ENCODE measurements at places on chromosomes 4 and X.

GRCh38 chrX:154458116-154458953 lies at the start of gene PLXNA3:
Gene PLXNA3, plus strand, starts transcription at chrX:154458281. Its CDS starts 1,903 bp downstream, at chrX:154460184.
- no peak for DNase-seq

DNA sequence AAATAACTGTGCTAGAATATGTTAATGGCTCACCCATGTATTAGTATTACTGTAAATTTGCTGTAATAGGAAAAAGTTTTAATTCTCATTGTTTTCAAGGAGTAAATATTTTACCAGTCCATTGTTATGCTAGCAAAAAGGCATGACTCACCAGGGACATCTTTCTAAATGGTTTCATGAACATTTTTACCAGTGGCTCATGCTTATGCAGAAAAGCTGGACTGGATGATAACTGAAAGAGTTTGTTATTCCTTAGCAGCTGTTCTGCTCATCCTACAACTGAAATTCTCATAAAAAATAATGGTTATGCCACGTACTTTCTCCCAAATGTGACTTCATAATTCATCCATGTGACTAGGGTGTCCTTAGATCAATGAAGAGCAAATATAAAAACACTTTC lies 111.9 kb upstream of the PCDH18 start:
- DNase-seq, result no peak

DNA sequence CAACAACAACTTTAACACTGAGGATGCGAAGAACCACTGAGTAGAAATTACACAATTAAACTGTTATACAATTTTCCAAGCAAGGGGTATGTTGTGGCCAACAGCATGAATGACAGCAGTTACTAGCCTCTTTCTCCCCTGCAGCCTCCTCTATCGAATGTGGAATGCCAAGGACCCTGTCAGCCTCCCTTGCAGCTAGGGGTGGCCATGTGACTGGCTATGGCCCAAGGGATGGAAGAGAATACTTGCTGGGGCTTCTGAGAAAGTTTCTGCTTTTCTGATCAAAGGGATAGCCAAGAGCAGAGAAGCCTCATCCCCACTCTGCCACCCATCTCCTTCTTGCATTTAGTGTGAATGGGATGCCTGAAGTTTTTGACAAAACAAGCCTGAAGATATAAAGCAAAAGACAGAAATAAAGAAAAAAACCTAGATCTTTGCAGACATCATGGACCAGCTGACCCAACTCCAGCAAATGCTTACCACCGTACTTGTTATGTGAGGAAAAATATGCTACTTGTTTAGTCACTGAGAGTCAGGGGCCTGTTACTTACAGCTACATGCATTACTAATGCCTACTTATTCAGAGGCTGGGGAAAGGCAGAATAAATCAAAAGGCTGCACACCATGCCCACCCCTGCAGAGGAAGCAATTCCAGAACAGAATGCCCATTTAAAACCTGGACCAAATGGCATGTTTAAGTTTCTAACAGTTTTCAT lies 32.0 kb downstream of the DCTD start:
- no peak for DNase-seq

DNA sequence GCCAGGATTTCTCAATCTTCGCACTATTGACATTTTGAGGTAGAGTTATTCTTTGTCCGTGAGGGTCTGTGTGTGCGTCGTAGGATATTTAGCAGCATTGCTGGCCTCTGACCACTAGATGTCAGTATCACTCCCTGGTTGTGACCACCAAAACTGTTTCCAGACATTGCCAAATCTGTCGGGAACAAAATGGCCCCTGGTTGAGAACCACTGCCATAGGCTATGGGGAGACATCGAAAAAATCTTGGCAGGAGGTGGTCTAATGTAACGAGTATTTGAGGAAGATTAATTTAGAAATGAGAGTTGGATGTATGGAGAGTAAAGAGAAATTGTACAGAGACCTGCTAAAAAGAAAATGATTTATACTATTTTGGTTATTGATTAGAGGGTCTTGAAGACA lies 108.4 kb downstream of the DOCK11 start:
- DNase-seq, result peak; percentile 18

DNA sequence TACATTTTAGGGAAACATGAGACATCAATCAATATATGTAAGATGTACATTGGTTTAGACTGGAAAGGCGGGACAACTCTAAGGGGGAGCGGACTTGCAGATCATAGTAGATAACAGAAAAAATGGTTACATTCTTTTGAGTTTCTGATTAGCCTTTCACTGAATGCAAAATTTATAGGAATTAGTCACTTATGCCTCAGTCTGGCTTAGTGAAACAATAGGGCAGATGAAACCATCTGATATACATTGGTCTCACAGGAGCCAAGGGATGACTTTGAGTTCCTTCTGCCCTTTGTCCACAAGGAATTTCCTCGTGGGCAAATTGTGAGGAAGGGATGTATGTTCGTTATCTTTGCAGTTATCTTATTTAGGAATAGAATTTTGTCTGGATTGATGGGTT lies 128.2 kb downstream of the ARSF start:
- DNase-seq, result no peak

GRCh38 chr4:20829617-20830357 lies 129.5 kb downstream of the PACRGL start:
- DNase-seq, result no peak

DNA sequence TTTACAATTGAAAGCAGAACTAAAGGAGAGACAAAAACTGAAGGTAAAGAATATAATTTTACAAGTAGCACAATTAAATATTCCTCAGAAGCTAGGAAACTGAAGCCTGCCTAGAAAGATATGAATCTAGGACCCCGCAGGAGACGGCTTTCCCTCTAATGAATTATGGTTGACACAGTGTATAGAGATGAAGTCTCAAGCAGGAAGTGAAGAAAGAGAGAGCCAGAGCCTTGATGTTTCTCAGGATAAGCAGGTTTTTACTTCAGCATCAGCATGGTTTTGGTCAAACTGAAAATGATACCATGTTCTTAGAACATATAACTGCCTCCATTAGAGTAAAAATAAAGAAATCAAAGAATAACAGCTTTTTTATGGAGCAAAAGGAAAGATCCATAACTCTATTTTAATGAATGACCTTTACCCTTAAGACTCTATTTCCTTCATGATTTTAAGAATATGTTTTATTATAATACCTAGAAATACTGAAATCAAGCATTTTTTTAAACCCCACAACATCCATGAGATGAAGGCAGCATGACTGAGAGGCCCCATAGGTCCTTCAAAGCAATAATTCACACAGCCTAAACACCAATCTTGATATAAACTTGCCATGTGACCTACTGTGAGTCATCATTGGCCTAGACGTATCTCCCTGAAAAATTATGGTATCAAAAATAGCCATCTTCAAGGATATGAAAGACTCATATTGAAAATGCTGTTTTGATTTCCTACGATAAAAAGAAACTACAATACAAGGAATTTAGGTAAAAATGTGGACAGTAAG lies 193.4 kb downstream of the PRDM5 start:
- no peak for DNase-seq

GRCh38 chr4:152950402-152951274 lies 14.5 kb downstream of the FHDC1 start:
- no peak for DNase-seq

DNA sequence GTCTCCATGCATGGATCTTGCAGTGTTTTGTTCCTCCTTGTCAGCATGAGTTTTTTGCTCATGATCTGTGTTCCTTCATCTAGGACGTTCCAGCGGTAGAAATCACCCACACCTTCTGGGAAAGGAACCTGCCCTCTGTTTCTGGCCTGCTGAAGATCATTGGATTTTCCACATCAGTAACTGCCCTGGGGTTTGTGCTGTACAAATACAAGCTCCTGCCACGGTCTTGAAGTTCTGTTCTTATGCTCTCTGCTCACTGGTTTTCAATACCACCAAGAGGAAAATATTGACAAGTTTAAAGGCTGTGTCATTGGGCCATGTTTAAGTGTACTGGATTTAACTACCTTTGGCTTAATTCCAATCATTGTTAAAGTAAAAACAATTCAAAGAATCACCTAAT lies 88.2 kb downstream of the MAOA start:
- no peak for DNase-seq

DNA sequence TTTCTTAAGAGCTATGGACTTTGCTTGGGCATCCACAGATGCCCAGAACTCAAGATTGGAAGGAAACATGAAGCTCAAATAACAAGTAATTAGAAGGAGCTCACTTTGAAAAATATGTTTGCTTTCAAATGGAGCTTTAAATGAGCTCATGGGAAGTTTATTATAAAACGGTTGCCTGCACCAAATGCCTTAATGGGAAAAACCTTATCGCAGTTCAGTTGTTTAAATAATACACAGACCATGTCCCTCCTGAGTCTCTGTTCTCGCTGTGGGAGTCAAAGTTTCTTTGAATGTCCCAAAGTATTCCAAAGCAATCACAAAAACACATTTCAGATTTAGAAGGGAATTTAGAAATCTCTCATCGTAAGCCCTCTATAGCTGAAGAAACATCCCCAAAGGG lies 31.6 kb upstream of the STIM2 start:
- DNase-seq, result no peak

DNA sequence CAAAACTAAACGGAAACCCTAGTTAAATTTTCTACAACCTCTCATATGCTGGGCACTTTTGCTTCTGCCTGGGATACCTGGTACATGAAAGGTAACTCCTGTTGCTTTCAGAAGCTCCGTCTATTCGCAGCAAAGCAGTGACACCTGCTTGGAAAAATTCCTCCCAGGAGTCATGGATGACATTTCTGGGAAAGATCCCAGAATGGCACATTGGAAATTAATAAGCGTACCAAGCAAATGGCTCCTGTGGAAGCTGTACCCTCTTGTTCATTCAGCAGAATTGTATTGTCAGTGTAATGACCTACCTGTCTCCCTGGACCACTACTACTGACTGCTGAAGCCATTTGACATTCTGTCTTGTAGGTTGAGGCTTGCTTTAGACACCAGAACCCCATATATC lies 349.7 kb upstream of the NOCT start:
- no peak for DNase-seq

GRCh38 chrX:53479301-53479700 lies 45.1 kb upstream of the HSD17B10 start:
- DNase-seq, result peak; percentile 16

DNA sequence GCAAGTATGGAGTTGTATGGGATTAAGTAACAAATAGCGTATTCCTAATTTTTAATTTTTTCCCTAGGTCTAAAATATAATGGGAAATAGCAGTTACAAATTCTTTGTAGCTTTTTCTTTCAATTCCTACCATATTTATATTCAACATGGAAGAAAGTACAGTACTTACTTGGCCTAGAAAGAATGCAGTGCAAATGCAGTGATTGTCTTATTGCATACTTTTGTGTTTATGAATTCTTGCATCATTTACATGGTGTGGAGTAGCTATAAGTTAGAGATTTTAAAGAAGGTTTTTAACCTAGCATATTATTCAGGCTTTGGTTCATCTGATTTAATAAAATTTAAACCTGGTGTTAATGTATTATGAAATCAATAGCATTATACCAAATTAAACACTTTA lies 263.3 kb downstream of the BMPR1B start:
- DNase-seq, result no peak

DNA sequence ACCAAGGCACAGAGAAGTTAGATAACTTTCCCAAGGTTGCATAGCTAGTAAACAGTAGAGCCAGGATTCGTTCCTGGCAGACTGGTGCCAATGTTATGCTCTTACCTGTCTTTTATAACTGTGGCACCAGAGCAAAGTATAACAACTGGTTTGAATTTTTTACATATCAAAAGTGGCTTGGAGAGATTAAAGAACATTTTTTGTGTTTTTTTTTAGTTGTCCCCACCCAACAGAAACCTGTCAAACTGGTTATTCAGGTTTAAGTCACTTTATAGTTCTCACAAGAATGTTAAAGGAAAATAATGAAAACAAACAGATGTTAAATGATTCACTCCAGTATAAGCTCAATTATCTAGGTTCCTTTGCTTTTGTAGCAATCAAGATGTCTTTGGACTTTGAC lies 15.6 kb upstream of the FAM47E start:
- DNase-seq, result no peak

DNA sequence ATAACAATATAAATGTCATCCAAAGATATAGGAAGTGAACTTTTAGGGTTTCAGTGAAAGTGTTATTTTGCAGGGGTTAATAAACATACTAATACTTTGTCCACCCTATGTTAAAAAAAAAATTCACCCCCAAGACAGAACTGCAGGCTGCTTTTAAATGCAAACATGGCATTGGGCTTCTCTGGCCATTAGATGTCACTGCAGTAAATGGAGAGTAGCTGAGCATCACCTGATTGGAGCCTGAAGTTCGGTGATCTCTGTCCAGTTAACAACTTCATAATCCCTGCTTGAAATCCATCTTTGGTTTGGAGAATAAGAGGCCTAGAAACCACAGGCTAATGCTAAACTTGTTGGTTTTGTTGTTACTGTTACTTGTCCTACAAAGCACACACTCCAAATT lies 18.7 kb downstream of the SLC25A43 start:
- no peak for DNase-seq

- no peak for DNase-seq
These were observed 19.1 kb upstream of the XK start for GRCh38 chrX:37666516-37666915.

DNA sequence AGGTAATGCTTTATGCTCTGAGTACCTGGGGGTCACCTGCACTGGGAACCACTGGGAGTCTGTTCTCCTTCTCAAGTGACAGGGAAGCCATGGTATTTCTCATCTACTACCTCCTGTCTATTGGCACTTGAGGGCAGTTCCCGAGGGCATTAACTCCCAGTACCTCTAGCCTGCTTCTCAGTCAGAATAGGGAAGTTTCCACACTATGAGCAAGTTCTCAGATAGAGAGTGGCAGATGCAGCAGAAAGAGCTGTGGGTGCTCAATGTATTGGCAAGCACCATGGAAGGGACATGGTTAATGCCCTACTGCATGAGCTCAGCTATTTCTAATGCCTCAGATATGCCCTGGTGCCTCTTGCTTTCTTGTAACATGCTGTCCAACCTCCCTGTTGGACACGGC lies 74.1 kb downstream of the ANOS1 start:
- no peak for DNase-seq

GRCh38 chrX:30153881-30154260 lies 61.5 kb upstream of the MAGEB2 start:
- no peak for DNase-seq

DNA sequence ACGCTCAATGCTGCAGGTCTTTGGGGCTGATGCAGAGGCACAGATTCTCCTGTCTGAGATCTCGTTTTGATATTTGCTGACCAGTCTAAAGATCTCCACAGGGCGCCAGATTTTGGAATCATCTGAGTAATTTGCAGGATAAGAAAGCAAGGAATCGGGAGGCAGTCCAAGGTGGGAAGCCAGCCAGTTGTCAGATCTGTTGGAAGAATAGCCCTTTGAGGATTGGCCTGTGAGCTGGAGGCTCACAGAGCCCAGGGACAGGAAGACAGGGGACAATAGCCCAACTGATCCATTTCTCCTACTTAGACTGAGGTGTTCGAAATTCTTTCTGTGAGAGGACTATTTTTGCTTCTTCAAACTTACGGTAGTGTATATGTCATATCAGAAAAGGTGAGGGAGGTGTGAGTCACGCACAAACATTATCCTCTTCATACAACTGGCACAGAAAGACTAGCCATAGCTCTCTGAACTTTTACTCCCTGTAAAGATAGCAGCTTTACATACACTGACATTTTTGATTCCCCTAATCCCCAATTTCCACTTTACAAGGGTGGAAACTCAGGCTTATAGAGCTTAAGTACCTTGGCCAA lies 8.8 kb downstream of the DIPK2B start:
- no peak for DNase-seq

- peak; percentile 37 for DNase-seq
These were observed 54.9 kb downstream of the STOX2 start for GRCh38 chr4:183960046-183960420.
